Large intestine (tissue), 12 donors: ENCODE measurements at places on chromosomes 1 and 21. TPM values are rescaled to one million over a fixed set of nuclear protein-coding genes. Genes with fewer than 3 reads are reported as not detected.

DNA sequence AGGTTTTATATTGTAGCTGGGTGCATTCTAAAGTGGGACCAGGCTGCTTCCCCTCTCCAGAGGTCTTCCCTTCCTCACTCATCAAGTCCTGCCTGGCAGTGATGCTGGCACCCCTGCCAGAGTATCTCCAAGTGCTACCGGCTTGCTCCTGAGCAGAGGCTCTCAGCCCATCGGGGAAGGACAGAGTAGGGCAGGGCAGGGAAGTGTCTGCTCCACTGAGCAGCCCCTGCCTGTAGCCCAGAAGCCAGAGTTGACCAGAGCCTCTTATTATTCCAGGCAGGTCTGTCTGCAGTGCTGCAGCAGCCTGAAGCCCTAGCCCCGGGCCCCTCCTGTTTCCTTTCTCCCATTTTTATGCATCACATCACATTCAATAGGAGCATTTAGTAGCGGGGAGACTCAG lies 51.1 kb downstream of the ATP2B4 start:
- peaks cover 13% of the 10 kb centered on the region for H3K4me1 ChIP-seq
- H3K36me3 ChIP-seq = peaks cover 6% of the 10 kb centered on the region
- H3K27me3 ChIP-seq = no peaks in the 10 kb centered on the region
- H3K4me3 ChIP-seq = no peak overlapping the region
- no peak overlapping the region for H3K27ac ChIP-seq

Gene SYT14
- polyA plus RNA-seq = 1.0 TPM

DNA sequence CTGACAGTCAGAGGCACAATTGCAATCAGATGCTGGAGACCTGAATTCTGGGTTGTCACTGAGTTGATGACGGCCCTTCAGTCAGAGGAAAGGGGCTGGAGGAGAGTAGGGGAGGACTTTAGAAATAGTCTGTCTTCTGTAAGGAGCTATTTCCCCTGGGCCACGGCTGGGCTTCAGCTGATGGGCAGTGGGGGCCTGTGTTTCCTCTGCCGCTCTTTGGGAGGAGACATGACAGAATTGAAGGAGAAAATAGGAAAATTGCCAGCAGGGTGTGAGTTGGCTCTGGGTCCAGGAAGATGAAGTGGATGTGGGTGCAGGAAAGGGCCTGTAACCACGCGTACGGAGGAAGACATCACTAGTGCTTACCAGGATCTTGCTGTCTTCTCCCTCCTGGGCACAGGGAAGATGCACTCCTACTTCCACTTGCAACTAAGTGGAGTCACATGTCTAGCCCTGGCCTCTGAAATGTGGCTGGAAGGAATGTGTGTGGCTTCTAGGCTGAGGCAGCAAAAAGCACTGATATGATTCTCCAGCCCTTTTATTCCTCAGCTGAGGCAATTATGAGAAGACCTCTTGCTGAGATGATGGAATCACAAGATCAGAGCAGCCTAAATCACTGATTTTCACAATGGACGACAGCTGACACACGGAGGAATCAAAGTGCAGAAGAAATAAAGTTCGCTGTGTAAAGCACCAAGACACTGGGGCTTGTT lies 250.0 kb downstream of the GRIK3 start:
- no peak overlapping the region for H3K27ac ChIP-seq
- no peak for DNase-seq
- H3K4me3 ChIP-seq = no peak overlapping the region
- H3K27me3 ChIP-seq = no peaks in the 10 kb centered on the region
- no peaks in the 10 kb centered on the region for H3K36me3 ChIP-seq

GRCh38 chr1:4681026-4681425 lies 26.6 kb downstream of the AJAP1 start:
- no peak for DNase-seq
- no peaks in the 10 kb centered on the region for H3K4me1 ChIP-seq
- no peak overlapping the region for H3K27ac ChIP-seq

DNA sequence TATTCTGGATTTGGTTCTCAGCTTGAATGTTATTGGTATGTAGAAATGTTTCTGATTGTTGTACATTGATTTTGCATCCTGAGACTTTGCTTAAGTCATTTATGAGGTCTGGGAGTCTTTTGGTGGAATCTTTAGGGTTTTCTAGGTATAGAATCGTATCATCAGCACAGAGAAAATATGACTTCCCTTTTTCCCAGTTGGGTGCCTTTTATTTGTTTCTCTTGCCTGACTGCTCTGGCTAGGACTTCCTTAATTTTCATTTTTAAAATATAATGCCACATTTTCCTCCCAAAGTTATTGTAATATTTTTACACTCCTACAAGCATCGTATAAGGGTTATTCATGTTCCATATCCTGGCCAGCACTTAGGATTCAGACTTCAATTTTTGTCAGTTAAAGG lies 111.1 kb downstream of the FNBP1L start:
- no peak for DNase-seq
- no peak overlapping the region for H3K27ac ChIP-seq
- H3K36me3 ChIP-seq = peaks cover 21% of the 10 kb centered on the region
- no peak overlapping the region for H3K4me3 ChIP-seq
- H3K27me3 ChIP-seq = no peaks in the 10 kb centered on the region

GRCh38 chr21:37149411-37149810 lies 76.4 kb downstream of the TTC3 start:
- no peak for DNase-seq
- peaks cover 43% of the 10 kb centered on the region for H3K36me3 ChIP-seq
- H3K27me3 ChIP-seq = no peaks in the 10 kb centered on the region
- no peak overlapping the region for H3K4me3 ChIP-seq
- H3K4me1 ChIP-seq = peaks cover 14% of the 10 kb centered on the region

DNA sequence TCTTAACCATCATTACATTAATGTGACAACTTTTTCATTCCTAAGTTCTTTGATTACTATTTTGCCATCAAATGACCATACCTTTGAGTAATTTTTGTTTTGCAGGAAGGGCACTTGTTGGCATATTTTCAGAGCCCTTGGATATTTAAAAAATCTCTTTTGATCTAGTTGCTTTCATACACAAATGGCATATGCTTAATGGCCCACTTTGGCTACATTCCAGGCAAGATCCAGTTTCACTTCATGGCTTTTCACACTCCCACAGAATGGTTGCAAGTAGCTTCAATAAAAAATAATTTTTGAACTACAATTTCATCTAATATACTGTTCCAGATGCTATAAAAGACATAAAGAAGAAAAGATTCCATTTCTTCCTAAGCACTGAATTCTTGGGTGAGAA lies 18.1 kb downstream of the ADAM30 start:
- H3K4me1 ChIP-seq = no peaks in the 10 kb centered on the region
- DNase-seq = no peak
- no peak overlapping the region for H3K27ac ChIP-seq
- H3K4me3 ChIP-seq = no peak overlapping the region
- H3K27me3 ChIP-seq = no peaks in the 10 kb centered on the region

Gene CFAP298
- 46.8 TPM for polyA plus RNA-seq

DNA sequence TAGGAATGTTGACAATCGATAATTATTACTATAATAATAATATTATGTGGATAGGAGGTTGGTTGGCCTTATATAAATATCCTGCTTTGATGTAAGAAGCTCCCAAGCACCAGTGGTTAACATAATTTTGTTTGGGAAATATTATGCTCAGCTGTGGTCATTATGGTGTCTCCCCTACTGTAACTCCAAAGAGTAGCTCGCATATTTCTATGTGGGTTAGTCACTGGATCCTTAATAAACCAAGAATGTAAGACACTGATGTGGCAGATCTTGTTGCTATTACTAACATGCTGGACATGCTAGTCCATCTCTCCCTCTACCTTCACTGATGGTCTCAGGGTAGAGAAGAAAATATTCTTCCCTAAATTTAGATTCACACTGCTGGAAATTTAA lies 79.2 kb upstream of the RALGPS2 start:
- no peaks in the 10 kb centered on the region for H3K36me3 ChIP-seq
- H3K27ac ChIP-seq = no peak overlapping the region
- H3K4me3 ChIP-seq = no peak overlapping the region
- no peaks in the 10 kb centered on the region for H3K27me3 ChIP-seq
- DNase-seq = no peak
- H3K4me1 ChIP-seq = peaks cover 12% of the 10 kb centered on the region

GRCh38 chr1:211932231-211932932 lies 101.8 kb upstream of the LPGAT1 start:
- H3K4me3 ChIP-seq = no peak overlapping the region
- no peak for DNase-seq
- no peaks in the 10 kb centered on the region for H3K27me3 ChIP-seq
- H3K4me1 ChIP-seq = peaks cover 34% of the 10 kb centered on the region
- H3K27ac ChIP-seq = no peak overlapping the region
- H3K36me3 ChIP-seq = no peaks in the 10 kb centered on the region

GRCh38 chr1:176118985-176119384 lies 88.1 kb downstream of the COP1 start:
- no peak overlapping the region for H3K4me3 ChIP-seq
- peaks cover 15% of the 10 kb centered on the region for H3K36me3 ChIP-seq
- no peak overlapping the region for H3K27ac ChIP-seq
- DNase-seq = no peak

Gene CACNA1S
- 0.15 TPM for polyA plus RNA-seq

Gene MYOG
- 0.66 TPM for polyA plus RNA-seq

DNA sequence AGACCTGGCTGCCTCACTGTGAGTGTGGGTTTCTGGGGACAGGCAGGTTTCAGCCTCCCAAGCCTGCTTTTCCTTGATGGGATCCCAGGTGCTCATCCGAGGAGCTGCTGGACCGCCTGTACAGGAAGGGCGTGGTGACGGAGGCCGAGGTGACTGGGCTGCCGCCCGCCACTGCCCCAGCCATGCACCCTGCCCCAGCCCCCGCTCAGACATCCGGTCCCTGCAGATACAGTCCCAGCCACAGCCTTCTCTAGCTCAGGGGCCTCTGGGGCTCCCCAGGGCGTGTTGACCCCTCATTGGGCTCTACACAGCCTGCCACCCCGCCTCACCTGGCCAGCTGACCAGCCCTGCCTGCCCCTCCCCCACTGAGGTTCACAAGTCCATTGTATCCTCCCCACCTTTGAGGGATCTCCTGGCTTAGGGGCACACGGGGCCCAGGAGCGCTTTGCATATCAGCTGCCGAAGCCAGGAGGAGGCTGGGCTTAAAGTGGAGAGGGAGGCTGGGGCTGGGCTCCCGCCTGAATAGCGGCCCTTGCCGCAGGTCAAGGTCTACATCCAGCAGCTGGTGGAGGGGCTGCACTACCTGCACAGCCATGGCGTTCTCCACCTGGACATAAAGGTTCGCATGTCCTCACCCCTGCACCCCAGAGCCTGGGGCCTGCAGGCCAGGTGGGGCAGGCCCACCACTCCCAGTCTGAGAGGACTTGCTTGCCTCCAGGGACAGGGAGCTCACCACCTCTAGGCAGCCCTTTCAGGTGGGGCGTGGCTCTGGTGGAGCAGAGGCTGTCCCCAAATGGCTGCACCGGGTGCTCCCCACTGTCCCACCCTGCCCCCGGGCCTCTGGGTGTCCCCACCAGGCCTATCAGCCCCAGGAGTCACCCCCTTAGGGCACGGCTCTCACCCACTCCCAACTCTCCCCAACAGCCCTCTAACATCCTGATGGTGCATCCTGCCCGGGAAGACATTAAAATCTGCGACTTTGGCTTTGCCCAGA lies 38.5 kb downstream of the TRIM11 start:
- peaks cover 2% of the 10 kb centered on the region for H3K36me3 ChIP-seq
- peaks cover 46% of the 10 kb centered on the region for H3K4me1 ChIP-seq
- DNase-seq = peak; percentile 91
- peak overlapping the region; percentile 57 for H3K27ac ChIP-seq
- H3K4me3 ChIP-seq = peak overlapping the region; percentile 21
- H3K27me3 ChIP-seq = no peaks in the 10 kb centered on the region

- DNase-seq = no peak
- H3K27ac ChIP-seq = no peak overlapping the region
- peaks cover 10% of the 10 kb centered on the region for H3K27me3 ChIP-seq
- no peak overlapping the region for H3K4me3 ChIP-seq
- H3K4me1 ChIP-seq = no peaks in the 10 kb centered on the region
Observed at GRCh38 chr1:5455651-5456050, 536.6 kb downstream of the NPHP4 start.

Gene B4GALT2
- polyA plus RNA-seq = 37.4 TPM

Gene ATPAF1
- polyA plus RNA-seq = 48.9 TPM

- no peak for DNase-seq
- H3K27ac ChIP-seq = no peak overlapping the region
- H3K4me3 ChIP-seq = no peak overlapping the region
Observed at GRCh38 chr1:1916851-1917251, 1.8 kb downstream of the CALML6 start.

DNA sequence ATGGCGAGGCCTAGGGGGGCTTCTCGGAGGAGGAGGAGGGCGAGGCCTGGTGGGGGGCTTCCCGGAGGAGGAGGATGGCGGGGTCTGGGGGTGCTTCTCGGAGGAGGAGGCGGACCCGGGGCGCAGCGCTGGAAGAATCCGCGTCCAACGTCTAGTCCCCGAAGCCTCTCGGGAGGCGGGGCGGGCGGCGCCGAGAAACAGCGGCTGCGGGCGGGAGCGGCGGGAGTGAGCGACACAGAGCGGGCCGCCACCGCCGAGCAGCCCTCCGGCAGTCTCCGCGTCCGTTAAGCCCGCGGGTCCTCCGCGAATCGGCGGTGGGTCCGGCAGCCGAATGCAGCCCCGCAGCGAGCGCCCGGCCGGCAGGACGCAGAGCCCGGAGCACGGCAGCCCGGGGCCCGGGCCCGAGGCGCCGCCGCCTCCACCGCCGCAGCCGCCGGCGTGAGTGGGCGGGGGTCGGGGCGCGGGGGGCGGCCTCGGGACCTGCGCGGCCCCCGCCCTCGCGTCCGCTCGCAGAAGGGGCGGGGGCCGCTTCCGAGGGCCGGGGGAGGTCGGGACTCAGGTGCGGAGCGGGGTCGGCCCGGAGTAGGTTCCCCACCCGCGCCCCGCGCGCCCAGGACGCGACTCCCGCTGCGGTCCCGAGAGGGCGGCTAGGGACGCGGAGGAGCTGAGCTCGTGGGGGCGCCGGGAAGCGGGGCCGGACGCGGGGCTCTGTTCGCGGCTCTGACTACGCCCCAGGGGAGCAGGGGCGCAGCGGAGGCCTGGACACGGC lies at the start of gene KLHL17:
Gene KLHL17 (plus strand): TSS at position 222 of the 769 bp plus-strand sequence. CDS start 110 bp downstream, at position 332.
- H3K27ac ChIP-seq = no peak within 1 kb of the TSS
- peaks cover 20% of the 10 kb centered on the region for H3K4me1 ChIP-seq
- peaks cover 15% of the 10 kb centered on the region for H3K36me3 ChIP-seq
- peak within 1 kb of the TSS; percentile 23 for H3K4me3 ChIP-seq
- no peak for DNase-seq
- peaks cover 10% of the 10 kb centered on the region for H3K27me3 ChIP-seq

GRCh38 chr21:29372063-29372802 lies 73.5 kb downstream of the BACH1 start:
- peak; percentile 66 for DNase-seq
- no peak overlapping the region for H3K4me3 ChIP-seq

DNA sequence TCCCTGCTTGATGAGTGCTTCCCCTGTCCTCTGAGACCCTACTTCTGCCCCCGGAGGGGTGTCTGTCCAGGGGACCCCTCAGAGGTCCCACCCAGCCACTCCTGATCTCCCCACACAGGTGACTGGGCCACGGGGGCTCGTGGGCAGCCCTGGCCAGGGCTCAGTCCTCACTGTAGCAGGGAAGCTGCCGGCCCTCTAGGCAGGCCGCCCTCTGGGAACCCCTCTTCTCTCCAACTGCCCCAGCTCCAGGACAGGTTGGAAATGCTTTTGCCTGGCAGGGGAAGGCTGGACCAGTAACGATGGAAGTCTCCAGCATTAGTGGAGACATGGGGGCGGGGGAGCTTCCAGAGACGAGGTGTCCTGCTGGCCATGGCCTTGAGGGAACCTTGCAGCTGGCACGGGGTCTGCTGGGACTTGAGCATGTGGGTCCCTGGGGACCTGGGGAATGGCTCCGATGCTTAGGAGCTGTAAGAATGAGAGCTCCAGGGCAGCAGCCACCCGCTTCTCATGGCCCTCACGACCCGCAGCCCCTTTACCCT lies 3.1 kb upstream of the FNDC10 start:
- no peaks in the 10 kb centered on the region for H3K4me1 ChIP-seq
- no peak for DNase-seq
- H3K27ac ChIP-seq = no peak overlapping the region
- no peaks in the 10 kb centered on the region for H3K36me3 ChIP-seq
- H3K27me3 ChIP-seq = peaks cover 49% of the 10 kb centered on the region
